ENCODE measurements at places on chromosomes 11 and 22.

DNA sequence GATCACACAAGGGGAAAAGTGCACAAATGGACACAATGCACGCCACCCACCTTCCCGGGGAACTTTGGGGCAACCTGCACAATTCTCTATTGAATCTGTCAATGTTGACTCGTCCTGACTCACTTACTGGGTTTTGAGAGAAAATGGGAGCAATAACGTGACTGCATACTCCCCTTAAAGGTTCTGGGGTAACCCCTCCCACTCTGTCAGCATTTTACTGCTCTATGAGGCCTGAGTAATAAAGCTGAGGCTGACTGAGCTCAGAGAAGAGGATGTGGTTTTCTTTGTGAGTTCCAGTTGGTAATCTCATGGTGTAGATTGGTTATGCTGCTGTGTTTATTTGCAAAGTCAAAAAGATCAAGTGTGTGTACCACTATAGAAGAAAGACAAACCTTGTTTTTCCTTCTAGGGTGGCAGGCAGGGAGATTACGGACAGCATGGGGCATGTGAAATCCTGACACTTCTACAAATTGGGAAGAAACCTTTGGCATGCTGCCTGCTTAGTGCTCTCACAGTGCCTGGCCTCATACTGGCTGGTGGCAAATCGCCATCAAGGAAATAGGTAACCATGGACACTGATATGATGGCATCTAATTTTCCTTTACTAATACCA lies 16.1 kb upstream of the APOA1 start:
- DNase-seq: peak; percentile 81

GRCh38 chr11:88178191-88178590 lies 2.9 kb upstream of the RAB38 start:
- no peak for DNase-seq

DNA sequence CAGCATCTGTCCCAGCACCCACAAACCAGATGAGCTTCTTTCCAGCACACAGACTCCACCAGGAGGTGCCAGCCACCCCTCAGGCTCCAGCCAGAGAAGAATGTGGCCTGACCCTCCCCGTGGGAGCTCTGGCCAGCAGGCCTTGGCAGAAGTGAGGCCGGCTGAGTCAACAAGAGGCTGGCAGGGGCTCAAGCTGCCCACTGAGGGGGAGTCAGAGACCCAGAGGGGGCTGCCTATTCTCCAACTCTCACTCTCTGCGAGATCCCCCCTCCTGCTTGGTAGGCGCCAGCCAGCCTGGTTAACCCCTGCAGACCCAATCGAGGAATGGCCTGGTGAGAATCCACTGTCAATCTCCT lies 10.6 kb upstream of the CDC42EP1 start:
- no peak for DNase-seq

- DNase-seq: no peak
Measured at GRCh38 chr11:15489281-15489680, 374.6 kb downstream of the INSC start.

DNA sequence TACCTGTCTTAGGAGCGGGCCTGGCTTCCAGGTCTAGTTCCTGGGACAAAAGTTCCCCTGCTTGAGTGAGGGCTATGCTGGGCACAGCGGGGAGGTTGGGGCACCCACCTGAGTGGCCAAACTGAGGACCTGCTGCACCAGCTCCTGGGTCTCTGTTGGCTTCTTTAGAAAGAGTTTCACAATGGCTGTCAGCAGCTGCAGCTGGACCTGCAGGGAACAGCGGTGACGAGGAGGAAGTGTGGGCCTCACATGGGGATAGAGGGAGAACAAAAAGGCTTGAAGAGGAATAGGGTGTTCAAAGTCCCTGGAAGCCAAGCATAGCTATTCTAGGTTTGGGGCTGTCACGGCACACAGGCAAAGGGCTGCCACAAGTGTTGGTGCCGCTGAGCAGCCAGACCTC lies 26.7 kb upstream of the RASL10A start:
- no peak for DNase-seq

DNA sequence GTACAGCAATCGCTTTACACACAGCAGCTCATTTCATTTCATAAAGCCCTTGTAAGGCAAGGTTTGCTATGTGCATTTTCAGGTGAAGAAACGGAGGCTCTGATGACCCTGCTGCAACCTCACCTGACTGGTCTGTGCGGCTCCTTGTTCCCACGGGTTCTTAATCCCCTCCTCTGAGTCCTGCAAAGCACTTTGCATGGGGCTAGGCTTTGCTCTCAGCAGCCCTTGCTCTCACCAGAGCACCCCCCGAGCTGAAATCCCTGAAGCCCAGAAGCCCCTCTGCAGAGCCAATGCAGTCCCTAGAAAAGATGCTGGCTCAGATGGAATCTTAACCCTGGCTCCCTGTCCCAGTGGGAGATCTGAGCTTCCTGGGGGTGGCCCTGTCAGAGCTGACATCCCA lies 11.0 kb upstream of the APOL6 start:
- DNase-seq: no peak
